ENCODE measurements at places on chromosomes 5 and 9.

GRCh38 chr5:40999142-40999541, 72.0 kb downstream of the MROH2B start:
- no peak for DNase-seq

GRCh38 chr9:3541206-3541605, 15.4 kb upstream of the RFX3 start:
- DNase-seq = no peak

- DNase-seq = no peak
These were observed 6.4 kb downstream of the SURF4 start for GRCh38 chr9:133369422-133369821.

DNA sequence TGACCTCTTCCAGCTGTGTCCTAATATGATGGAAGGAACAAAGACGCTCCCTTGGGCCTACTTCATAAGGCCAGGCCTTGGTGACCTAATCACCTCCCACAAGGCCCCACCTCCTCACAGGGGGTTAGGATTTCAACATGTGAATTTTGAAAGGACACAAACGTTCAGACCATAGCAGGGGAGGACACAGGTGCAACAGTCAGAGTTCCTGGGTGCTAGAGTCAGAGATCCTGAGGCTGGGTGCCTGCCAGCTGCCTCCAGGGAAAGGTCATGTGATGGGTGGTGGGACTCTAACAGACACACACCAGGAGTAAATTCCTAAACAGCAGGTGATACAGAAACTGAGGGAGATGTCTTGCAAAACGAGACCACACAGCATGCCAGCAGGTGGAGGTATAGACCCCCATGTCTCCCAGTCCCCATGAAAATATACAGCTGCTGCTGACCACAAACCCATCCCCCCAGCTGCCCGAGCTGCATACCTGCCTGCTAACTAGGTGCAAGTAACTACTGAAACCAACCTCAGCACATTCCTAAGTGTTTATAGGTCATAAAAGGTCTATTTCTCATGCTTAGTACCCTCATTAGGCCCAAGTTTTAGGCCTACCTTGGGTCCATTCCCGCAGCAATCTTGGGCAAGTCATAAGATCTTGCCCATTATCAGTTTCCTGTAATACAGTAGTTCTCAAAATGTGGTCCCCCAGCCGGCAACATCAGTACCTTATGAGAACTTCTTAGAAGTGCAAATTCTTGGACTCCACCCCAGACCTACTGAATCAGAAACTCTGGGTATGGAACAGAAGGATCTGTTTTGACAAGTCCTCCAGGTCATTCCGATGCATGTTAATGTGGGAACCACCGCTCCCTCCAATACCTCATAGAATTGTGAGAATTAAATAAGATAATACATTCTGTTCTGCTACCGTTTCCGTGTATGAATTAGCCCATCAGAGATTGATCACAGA, 245.3 kb downstream of the ENC1 start:
- DNase-seq = no peak

- DNase-seq = peak; percentile 91
These were observed 84.7 kb downstream of the CSNK1A1 start for GRCh38 chr5:149466457-149466972.

DNA sequence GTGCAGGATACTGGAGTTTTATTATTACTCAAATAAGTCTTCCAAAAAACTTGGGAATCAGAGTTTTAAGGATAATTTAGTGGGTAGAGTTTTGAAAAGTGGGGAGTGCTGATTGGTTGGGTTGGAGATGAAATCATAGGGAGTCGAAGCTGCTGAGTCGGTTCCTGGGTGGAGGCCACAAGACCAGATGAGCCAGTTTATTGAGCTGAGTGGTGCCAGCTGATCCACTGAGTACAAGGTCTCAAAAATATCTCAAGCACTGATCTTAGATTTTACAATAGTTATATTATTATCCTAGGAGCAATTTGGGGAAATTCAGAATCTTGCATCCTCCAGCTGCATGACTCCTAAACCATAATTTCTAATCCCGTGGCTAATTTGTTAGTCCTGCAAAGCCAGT, 804.9 kb upstream of the SEMA6A start:
- no peak for DNase-seq

DNA sequence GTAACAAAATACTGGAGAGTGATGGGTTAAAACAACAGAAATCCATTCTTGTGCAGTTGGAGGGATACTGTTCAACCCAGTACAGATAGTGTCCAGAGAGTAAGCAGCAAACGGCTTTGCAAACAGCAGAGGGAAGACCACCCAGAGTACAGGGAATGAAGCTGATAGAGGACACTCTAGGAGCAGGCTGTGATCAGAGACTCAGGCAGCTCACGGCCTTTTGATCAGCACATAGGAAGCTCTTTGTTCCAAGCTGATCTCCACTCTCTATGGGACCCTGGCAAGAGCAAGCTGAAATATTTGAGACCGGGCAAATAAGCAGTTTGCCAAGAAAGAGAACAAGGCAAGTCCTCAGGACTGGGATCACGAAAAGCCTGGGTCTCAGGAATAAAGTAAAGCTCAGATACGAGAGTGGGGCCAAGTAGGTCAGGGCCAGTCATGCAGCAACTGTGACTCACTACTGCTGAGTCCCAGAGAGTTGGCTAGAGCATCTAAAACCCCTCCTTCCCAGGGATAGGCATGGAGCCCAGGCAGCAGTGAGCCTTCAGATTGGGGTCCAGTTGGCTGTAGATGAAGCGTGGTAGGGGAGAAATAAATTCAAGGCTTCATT, 52.4 kb downstream of the MELK start:
- peak; percentile 66 for DNase-seq

Measured in fibroblast of skin of right quadriceps (primary cell).